ENCODE measurements at places on chromosomes 16 and 17. TPM values are rescaled to one million over a fixed set of nuclear protein-coding genes. Genes with fewer than 3 reads are reported as not detected.

Gene KRT31
- 0.09 TPM for total RNA-seq

Gene SCN4A
- not detected for total RNA-seq

Gene VMO1
- 0.27 TPM for total RNA-seq

Gene TBC1D3I
- 0.09 TPM for total RNA-seq

Gene HS3ST4
- total RNA-seq, result not detected

Gene PLEKHG4
- total RNA-seq, result 13.3 TPM

Gene WNT9B
- not detected for total RNA-seq

Gene OR3A3
- not detected for total RNA-seq

Gene KRT39
- total RNA-seq, result not detected

Gene SP2
- total RNA-seq, result 3.7 TPM

Gene EXOC7
- 40.8 TPM for total RNA-seq
